ENCODE measurements at places on chromosomes 11 and 22. TPM values are rescaled to one million over a fixed set of nuclear protein-coding genes. Genes with fewer than 3 reads are reported as not detected.

DNA sequence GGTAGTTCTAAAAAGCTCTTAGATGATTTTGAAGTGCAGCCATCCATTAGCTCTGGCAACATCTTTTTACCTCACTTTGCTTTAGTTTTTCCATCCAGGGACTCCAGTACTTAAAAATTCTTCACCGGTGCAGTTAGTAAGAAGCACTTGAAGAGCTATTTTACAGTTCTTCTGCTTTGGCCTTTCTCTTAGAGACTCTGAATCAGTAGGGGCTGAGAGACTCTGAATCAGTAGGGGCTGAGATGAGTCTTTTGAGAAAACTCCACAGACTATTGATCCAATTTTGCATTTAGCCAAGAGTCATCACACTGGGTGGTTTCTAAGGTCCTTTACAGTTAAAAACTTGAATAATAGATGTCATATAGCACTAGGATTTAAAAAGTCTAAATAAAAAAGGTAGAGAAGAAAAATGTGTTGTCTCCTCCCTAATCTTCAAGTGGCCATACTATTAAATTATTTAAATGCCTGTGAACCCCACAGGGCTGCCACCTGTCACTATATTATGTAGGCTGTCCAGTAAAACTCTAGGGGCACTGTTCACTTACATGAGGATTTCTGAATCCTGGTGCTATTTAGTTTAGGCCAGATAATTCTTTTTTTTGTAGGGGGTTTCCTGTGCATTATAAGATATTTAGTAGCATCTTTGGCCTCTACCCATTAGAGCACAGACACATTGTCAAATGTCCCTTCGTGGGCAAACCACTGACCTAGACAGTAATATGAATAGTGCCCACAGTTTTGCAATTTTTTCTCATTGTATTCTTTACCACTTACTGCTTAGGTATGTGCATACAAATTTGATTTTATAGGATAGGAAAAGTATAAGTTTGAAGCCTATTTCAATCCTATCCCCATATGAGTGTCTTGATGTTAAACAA is 26.3 kb upstream of the HIKESHI start:
- H3K4me3 ChIP-seq: no peak overlapping the region
- H3K36me3 ChIP-seq: peaks cover 90% of the 10 kb centered on the region
- peak overlapping the region; percentile 35 for H3K27ac ChIP-seq

Gene KCNJ5
- total RNA-seq: not detected

GRCh38 chr11:120611581-120611980 is 100.0 kb downstream of the GRIK4 start:
- DNase-seq: no peak
- H3K27me3 ChIP-seq: no peaks in the 10 kb centered on the region
- peaks cover 10% of the 10 kb centered on the region for H3K4me1 ChIP-seq
- no peak overlapping the region for H3K27ac ChIP-seq
- no peak overlapping the region for H3K4me3 ChIP-seq

DNA sequence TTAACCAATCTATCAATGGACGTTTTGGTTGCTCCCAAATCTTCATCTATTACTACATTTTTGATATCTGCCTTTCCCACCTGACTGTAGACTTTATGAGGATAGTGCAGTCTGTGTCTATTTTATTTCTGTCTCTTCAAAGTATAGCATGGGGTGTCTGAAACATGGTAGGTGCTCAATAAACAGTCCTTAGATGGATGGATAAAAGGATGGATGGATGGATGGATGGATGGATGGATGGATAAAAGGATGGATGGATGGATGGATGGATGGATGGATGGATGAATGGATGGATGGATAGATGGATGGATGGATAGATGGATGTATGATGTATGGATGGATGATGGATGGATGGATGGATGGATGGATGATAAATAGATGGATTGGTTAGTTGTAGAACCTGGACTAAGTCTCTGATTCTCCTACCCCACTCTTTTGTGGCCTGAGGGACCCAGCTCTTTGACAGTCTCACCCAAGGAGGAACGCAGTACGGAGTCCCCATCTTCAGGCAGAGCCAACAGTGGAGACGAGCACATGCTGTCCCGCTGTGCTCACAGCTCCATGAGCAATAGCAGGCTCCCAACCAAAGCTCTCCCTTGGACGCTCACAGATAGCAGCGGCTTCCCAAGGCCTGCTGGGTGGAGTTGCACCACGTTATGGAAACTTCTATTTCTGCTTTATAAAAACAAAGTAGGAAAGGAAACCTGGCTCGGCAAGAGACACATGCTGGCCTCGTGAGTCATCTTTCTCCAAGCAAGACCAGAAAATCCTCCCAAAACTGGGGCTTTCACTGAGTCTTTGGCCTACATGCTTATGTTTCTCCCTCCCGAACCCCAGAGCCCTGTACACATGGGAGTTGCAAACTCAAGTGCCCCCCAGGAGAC is 448.0 kb downstream of the MIAT start:
- H3K27me3 ChIP-seq: peaks cover 9% of the 10 kb centered on the region
- H3K4me1 ChIP-seq: no peaks in the 10 kb centered on the region
- DNase-seq: no peak
- H3K4me3 ChIP-seq: no peak overlapping the region
- H3K36me3 ChIP-seq: no peaks in the 10 kb centered on the region

GRCh38 chr22:32204040-32204855 is 625 bp downstream of the RFPL2 start:
- DNase-seq: no peak
- no peaks in the 10 kb centered on the region for H3K36me3 ChIP-seq
- H3K4me1 ChIP-seq: peaks cover 17% of the 10 kb centered on the region
- H3K27ac ChIP-seq: no peak overlapping the region

GRCh38 chr22:37486224-37486845 is at the start of gene MFNG:
Gene MFNG (minus strand): TSS chr22:37486384. CDS start chr22:37486177, 207 bp downstream.
- peak; percentile 71 for DNase-seq
- peaks cover 37% of the 10 kb centered on the region for H3K4me1 ChIP-seq
- no peaks in the 10 kb centered on the region for H3K27me3 ChIP-seq
- peaks cover 34% of the 10 kb centered on the region for H3K36me3 ChIP-seq
- peak within 1 kb of the TSS; percentile 92 for H3K27ac ChIP-seq

DNA sequence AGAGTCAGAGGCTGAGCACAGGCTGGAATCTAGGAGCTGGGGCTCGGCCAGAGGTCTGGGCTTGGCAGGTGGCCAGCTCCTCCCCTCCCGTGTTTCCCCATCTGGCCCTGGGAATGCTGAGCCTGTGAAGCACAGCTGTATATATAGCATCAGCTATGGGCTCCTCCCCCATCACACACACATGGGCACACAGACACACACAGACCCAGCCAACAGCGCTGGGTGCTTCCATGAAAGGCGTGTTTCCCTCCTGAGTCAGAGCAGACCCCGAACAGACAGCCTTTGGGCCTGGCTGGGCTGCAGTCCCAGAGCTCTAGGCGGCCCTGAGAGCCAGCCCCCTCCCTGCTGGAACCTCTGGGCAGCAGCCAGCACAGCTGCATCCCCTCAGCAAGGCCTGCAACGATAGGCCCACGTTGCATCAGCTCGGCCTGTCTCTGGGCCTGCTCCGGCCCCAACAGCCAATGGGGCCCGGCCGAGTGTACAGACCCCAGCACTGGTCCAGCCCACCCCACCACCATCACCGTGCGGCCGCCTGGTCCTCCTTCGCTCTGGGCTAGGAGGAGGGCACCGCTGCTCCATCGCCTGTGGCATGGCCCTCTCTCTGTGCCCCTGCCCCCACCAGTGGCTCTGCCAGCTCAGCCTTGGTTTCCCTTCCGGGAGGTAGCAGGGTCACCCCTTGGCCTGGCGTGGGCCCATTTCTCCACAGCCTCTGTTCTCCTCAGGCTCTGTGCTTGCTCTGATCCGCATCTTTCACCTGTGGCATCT is 7.6 kb upstream of the SERPINH1 start:
- no peaks in the 10 kb centered on the region for H3K4me1 ChIP-seq
- no peak overlapping the region for H3K27ac ChIP-seq
- H3K4me3 ChIP-seq: no peak overlapping the region
- peaks cover 4% of the 10 kb centered on the region for H3K27me3 ChIP-seq

- peaks cover 43% of the 10 kb centered on the region for H3K27me3 ChIP-seq
- H3K4me1 ChIP-seq: peaks cover 2% of the 10 kb centered on the region
- H3K27ac ChIP-seq: no peak overlapping the region
- no peak overlapping the region for H3K4me3 ChIP-seq
- no peak for DNase-seq
These were observed 3.1 kb downstream of the GRIK4 start for GRCh38 chr11:120514541-120515121.

Gene OR52H1
- 0.30 TPM for total RNA-seq

GRCh38 chr11:122785031-122785541 is 53.2 kb upstream of the CRTAM start:
- peaks cover 8% of the 10 kb centered on the region for H3K36me3 ChIP-seq
- no peak for DNase-seq
- H3K27ac ChIP-seq: no peak overlapping the region
- H3K4me1 ChIP-seq: no peaks in the 10 kb centered on the region
- H3K27me3 ChIP-seq: no peaks in the 10 kb centered on the region

DNA sequence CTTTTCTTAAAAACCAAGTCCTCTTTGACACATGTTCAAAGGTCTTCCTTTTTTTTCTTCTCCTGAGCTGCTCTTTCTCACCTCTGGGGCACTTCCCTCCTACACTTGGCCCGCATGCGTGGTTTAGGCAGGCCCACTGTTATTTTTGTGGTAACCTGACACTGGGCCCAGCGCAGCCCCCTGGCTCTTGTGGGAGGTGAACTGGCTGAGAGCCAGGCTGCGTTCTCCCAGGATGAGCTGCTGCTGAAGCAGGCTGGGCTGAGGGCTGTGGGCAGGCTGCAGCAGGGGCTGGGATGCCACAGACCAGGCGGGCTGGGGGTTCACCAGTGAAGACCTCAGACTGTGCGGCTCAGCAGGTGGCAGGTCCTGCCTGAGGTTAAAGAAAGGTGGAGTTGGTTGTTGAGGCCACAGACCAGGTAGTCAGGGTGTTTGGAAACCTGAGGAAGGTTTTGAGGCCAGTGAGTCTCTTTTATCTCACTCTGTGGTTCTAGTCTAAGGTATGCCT is 72.4 kb downstream of the TEAD1 start:
- H3K36me3 ChIP-seq: no peaks in the 10 kb centered on the region
- no peak for DNase-seq
- H3K4me1 ChIP-seq: no peaks in the 10 kb centered on the region
- H3K27me3 ChIP-seq: peaks cover 20% of the 10 kb centered on the region
- no peak overlapping the region for H3K27ac ChIP-seq

DNA sequence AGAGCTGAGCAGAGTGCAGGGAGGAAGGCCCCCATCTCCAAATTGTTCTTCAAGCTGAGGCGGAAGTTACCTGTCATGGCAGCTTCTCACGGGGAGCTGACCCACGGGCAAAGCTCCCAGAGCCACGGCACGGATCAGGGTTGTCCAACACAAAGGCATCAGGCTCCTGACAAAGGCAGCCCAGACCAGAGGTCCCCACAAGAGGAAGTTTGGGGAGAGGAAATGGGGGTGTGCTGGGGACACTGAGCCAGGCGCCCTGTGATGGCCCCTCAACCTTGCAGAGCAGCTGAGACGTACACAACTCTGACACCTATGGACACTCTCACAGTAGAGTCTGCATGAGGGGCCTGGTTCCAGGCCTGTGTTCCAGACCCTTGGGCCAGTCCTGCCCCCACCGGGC is 95.6 kb downstream of the CTTN start:
- H3K27ac ChIP-seq: no peak overlapping the region
- H3K27me3 ChIP-seq: no peaks in the 10 kb centered on the region
- H3K4me3 ChIP-seq: no peak overlapping the region
- H3K36me3 ChIP-seq: no peaks in the 10 kb centered on the region

Gene VSTM5
- total RNA-seq: not detected

DNA sequence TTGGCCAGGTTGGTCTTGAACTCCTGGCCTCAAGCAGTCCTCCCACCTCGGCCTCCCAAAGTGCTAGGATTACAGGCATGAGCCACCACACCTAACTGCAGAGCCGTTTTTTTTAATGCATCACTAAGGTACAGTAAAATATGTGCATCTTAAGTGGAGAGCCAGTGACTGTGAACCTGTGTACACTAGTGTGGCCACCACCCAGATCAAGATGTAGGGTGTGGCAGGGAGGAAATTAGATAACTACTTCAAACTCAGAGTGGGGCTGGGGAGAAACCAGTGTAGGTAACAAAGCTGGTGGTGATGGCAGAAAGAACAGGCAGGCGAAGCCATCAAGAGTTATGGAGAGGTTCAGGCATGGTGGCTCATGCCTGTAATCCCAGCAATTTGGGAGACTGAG is 14.4 kb downstream of the SNAP29 start:
- no peak overlapping the region for H3K4me3 ChIP-seq
- H3K27me3 ChIP-seq: no peaks in the 10 kb centered on the region
- DNase-seq: no peak
- H3K27ac ChIP-seq: no peak overlapping the region
- H3K36me3 ChIP-seq: peaks cover 25% of the 10 kb centered on the region

All from activated T-helper 2 cell treated with anti-CD3 and anti-CD28 coated beads, Interferon-gamma antibody, Interleukin-2, Interleukin-4, amounts not matched to agents 10 μg/mL and 5 μg/mL and 100 μg/mL, durations not matched to agents 14 hours and 24 hours and 36 hours (primary cell).